ENCODE measurements at places on chromosomes 12 and 14. TPM values are rescaled to one million over a fixed set of nuclear protein-coding genes. Genes with fewer than 3 reads are reported as not detected.
A peak's percentile ranks its signal among the peaks of the same experiment; 100 is the strongest.

DNA sequence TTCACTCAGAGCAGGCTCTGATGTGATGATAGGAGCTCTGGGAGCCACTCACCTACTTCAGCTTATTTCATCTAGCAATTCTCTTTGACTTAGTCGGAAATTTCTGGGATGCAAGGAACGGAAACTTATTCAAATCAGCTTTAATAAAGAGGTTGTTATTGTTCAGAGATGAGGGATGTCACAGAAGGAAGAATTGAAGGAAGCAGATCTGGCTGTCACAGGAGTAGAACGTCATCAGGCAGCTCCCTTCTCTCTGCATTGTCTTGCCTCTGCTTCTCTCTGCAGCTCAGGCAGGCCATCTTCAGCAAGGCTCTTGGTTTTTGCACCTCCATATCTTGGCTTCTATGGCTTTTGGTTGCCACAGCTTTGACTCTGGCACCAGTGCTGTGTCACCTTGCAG, 7.6 kb upstream of the TMEM30B start:
- no peak for DNase-seq

DNA sequence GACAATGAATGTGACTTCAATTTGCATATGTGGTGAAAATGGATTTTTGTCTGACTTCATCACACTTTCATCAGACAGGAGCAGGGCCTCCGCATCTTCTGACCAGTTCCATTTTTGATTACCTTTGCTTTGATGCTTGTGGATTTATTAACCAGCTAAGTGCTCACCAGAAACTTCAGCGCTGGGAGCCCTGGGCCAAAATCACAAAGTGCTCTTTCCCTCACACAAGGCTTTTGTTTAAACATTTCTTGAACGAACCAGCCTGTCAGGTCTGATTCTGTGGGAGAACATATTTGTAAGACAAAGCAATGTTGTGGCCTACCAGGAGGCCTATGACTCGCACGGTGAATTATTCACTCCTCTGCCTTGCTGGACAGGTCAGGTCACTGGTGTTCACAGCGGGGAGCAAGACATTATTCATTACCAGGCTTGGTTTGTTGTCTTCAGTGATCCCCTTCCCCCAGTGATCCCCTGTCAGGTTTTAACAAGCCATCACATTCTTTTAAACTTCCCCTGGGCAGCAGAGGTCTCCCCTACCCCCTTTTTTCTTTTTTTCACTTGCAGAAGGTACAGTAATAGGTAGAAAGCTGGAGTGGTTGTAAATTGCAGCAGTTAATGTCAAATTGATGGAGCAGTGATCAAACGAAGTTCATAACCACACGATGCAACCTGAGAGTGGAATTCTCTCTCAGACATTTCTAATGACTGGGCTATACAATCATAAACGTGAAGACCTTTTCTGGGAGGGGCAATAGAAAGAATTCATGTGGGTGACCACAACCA, 167.5 kb upstream of the PRICKLE1 start:
- DNase-seq: no peak

DNA sequence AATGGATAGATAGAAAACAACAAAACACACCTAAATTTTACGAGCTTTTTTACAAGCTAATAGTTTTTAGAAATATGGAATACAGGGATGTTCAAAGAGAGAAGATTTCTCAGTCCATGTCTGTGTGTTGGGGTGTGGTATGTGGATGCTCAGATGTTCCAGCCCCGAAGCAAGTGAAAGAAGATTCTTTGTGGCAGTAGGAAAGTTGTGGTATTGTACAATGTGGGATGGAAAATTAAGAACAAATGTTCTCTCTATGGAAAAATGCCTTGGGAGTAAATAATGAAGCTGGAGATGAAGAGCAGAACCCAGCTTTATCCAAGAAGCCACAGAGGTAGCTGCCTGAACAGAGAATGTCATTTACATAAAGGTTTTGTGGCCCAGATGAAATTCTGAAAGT, 150.3 kb upstream of the PRKD1 start:
- no peak for DNase-seq

Gene AVPR1A
- total RNA-seq: 20.9 TPM

GRCh38 chr12:110531741-110532333, 29.7 kb downstream of the RAD9B start:
- no peak for DNase-seq

DNA sequence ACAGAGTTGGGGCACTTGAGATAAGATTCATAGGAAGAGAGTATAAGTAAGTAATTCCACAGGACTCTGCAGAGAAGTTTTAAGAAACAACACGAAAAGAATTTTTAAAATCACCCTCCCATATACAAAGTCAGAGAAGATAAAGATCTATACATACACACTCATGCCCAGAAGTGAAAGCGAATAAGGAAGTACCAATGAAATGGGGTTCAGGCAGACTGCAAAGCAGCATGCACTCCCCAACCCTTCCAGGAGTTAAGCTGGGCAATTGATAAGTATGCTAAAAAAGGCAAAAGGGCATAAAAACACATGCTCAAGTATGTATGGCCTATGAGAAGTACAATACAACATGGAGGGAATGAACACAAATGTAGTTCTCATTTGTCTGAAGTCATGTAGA, 246.2 kb upstream of the GRIP1 start:
- no peak for DNase-seq

- no peak for DNase-seq
Observed at GRCh38 chr12:57629897-57630471, 3.0 kb downstream of the B4GALNT1 start.

DNA sequence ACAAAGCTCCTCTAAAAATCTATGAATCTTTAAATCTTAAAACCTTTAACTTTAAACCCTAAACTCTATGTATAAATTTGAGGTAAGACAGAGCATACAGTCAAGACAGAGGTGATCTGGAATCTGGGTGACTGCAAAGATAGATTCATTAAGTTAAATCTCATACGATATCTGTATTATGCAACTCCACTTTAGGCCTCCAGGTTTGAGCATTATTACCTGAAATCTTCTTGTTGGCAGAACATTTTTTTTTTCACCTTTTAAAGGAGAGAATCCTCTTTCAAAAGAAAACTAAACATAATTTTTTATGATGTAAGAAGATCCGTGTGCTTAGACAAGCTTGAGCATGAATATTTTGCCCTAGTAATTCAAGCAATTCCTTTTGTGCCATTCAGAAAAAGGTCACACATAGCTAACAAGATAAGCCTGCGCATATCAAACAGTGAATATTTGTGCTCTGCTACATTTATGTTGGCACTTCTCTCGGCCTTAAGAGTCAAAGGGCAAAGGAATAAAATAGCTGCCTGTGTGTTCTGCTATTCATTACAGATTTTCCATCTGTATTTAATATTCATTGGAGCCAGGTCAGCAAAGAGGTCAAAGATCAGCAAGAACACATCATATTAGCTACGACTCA, 163.3 kb downstream of the TMTC3 start:
- peak; percentile 64 for DNase-seq

Gene CIDEB
- total RNA-seq: 6.4 TPM

- peak; percentile 40 for DNase-seq
Observed at GRCh38 chr12:68349220-68349621, 17.1 kb upstream of the MDM1 start.

DNA sequence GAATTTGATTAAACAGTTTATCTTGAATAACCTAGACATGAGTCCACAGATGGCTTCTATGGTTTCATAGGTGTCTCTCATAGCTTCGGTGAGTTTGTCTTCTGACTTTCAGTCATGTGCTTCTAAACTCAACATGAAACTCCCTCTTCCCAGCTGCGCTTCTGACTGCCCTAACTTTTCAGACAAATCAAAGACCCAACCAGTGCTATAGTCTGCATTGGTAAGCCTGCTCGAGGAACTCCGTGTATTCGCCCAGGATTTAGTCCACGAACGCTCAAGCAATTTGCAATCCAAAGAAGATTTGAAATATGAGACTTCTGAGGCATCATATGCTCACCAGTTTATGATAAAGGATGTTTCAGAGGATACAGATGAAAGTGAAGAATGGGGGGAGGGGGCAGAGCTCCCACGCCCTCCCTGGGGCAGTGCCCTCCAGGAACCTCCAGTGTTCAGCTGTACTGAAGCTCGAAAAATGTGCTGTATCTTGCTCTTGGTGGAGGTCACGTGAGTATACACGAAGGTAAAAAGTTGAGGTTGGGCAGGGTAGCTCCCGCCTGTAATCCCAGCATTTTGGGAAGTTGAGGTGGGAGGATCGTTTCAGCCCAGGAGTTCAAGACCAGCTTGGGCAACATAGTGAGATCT, 5.2 kb upstream of the RILPL2 start:
- DNase-seq: no peak

DNA sequence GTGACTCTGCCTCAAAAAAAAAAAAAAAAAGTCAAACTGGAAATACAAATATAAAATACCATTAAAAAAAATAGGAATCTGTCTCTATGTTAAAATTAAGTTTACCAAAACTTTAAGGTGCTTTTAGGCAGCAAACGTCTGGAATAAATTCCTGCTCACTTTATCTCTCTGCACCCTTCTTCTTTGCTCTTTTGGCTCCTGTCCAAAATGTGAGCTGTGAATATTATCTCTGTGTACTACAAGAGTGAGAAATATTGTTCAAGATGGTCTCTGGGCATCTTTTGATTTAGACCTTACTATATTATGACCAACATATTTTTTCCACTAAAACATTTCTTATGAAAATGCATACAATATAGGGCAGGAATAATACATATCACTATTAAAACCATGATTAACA, 63.7 kb downstream of the PUS7L start:
- DNase-seq: no peak

Gene ARMH4
- total RNA-seq: not detected

- DNase-seq: no peak
Observed at GRCh38 chr12:47763481-47764346, 5.0 kb upstream of the RAPGEF3 start.

DNA sequence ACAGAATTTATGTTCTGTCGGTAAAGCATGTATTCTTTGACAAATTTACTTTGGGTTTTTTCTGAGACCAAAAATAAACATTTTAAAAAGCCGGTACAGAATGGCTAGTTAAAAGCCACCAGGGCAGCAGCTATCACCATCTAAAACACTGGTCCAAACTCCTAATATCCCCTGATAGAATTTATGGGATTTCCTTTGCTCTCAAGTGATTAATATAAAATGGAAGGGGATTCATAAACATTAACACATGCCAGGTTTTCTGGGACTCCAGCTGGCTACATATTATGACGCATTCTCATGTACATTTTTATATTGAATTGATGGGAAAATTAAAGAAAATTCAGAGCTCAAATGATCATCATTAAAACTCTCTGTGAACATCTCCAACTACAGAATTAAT, 640.8 kb downstream of the C12orf50 start:
- DNase-seq: peak; percentile 15

Gene KRT5
- total RNA-seq: 9.0 TPM

Gene ZDHHC17
- total RNA-seq: 55.5 TPM

GRCh38 chr12:11669348-11669747, 19.9 kb downstream of the ETV6 start:
- no peak for DNase-seq

DNA sequence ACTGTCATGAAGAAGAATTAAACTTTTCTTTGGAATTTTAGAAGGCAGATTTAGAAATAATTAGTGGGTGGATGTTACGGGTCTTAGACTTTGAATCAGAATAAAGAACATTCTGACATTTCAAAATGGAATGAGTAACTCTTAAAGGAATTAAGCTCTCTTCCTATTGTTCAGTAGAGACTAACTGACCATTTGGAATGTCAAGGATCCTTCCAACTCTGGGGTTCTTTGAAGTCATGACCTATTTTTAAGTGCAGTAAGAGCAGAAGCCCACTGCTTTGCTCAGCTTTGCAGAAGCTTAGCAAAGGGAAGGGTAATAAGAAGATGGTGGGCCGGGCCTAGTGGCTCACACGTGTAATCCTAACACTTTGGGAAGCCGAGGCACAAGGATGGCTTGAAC, 4.0 kb downstream of the CHURC1 start:
- DNase-seq: no peak
